ENCODE measurements at places on chromosomes 1 and 21. TPM values are rescaled to one million over a fixed set of nuclear protein-coding genes. Genes with fewer than 3 reads are reported as not detected.

DNA sequence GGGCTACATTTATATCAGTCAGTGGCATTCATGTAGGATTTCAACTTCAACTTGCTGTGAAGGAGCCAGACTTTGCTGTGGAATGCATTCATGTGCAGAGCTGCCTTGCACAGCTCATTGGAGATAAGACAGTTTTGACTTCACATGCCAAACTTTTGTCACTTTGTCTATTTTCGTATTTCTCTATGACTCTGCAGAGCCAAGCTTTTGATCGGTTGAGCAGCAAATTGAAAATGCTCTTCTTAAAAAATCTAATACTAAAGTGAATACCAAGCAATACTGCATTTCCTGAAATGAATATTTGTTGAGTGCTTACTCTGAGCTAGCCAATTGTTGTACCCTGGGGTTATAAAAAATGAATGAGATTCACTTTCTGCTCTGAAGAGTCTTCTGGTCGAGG lies 388.7 kb downstream of the ST6GALNAC3 start:
- H3K27ac ChIP-seq, result no peak overlapping the region
- H3K27me3 ChIP-seq, result no peaks in the 10 kb centered on the region
- H3K36me3 ChIP-seq, result no peaks in the 10 kb centered on the region
- no peaks in the 10 kb centered on the region for H3K4me1 ChIP-seq
- no peak for DNase-seq
- no peak overlapping the region for H3K4me3 ChIP-seq

The ALX3 gene
- not detected for total RNA-seq

- no peaks in the 10 kb centered on the region for H3K4me1 ChIP-seq
- no peak overlapping the region for H3K4me3 ChIP-seq
Measured at GRCh38 chr1:183385340-183386144, 32.6 kb downstream of the NMNAT2 start.

DNA sequence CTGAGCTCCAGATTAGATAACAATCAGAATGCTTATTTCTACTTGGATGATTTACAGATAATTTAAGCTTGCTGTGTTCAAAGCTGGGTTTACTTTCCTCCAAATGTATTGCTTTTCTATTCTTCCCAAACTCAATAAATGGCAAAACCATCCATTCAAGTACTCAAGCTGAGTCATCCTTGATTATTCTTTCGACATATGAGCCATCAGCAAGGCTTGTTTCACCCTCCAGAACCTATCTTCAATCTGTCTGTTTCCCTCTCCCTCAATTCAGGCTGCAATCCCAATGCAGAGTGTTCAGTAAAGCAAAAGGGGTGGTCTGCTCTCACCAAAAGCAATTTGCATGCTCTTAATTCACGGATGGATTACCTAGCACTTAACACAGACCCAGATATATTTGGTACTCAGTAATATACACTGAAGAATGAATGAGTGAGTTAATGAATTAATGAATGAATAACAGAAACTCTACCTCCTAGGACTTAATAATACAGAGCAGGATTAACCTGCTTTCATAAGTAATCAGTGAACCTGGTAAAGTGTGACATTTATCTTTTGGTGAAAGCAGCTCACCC lies 41.9 kb downstream of the DDR2 start:
- peak overlapping the region; percentile 55 for H3K27ac ChIP-seq
- no peaks in the 10 kb centered on the region for H3K27me3 ChIP-seq
- H3K36me3 ChIP-seq, result no peaks in the 10 kb centered on the region
- H3K4me1 ChIP-seq, result peaks cover 82% of the 10 kb centered on the region

- no peaks in the 10 kb centered on the region for H3K4me1 ChIP-seq
- H3K27me3 ChIP-seq, result no peaks in the 10 kb centered on the region
- no peaks in the 10 kb centered on the region for H3K36me3 ChIP-seq
- DNase-seq, result peak; percentile 46
- no peak overlapping the region for H3K4me3 ChIP-seq
- H3K27ac ChIP-seq, result no peak overlapping the region
Measured at GRCh38 chr1:159866905-159867663, 4.6 kb upstream of the VSIG8 start.

- peaks cover 75% of the 10 kb centered on the region for H3K36me3 ChIP-seq
- no peak for DNase-seq
- H3K4me1 ChIP-seq, result peaks cover 14% of the 10 kb centered on the region
- no peak overlapping the region for H3K27ac ChIP-seq
- H3K4me3 ChIP-seq, result no peak overlapping the region
Measured at GRCh38 chr1:153746174-153746573, 18.3 kb downstream of the INTS3 start.

The MYOM3 gene
- total RNA-seq, result 0.18 TPM

The CD247 gene
- total RNA-seq, result 0.33 TPM

- H3K27ac ChIP-seq, result no peak overlapping the region
- H3K4me3 ChIP-seq, result no peak overlapping the region
- no peak for DNase-seq
- H3K36me3 ChIP-seq, result no peaks in the 10 kb centered on the region
- no peaks in the 10 kb centered on the region for H3K4me1 ChIP-seq
Measured at GRCh38 chr21:42683371-42684108, 30.1 kb downstream of the PDE9A start.

DNA sequence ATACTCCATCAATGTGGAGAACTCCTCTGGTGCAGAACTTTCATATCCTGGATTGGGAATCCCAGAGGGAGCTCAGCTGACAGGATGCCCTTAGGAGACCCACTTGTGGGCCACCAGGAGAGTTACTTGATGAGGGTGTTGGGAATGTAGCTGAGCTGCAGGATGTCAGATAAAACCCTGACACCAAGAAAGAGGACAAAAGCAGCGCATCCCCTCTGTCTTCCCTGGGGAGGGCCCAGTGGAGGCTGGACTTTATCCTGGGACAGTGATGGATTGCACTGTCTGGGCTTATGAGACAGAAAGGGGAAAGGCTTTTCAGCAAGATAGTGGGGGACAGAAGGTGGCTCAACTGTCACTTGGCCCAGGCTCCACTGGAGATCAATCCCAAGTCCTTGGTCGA lies 88.1 kb upstream of the BCAR3 start:
- no peak overlapping the region for H3K27ac ChIP-seq
- H3K36me3 ChIP-seq, result no peaks in the 10 kb centered on the region
- no peaks in the 10 kb centered on the region for H3K27me3 ChIP-seq
- DNase-seq, result no peak

The OVAAL gene
- not detected for total RNA-seq

DNA sequence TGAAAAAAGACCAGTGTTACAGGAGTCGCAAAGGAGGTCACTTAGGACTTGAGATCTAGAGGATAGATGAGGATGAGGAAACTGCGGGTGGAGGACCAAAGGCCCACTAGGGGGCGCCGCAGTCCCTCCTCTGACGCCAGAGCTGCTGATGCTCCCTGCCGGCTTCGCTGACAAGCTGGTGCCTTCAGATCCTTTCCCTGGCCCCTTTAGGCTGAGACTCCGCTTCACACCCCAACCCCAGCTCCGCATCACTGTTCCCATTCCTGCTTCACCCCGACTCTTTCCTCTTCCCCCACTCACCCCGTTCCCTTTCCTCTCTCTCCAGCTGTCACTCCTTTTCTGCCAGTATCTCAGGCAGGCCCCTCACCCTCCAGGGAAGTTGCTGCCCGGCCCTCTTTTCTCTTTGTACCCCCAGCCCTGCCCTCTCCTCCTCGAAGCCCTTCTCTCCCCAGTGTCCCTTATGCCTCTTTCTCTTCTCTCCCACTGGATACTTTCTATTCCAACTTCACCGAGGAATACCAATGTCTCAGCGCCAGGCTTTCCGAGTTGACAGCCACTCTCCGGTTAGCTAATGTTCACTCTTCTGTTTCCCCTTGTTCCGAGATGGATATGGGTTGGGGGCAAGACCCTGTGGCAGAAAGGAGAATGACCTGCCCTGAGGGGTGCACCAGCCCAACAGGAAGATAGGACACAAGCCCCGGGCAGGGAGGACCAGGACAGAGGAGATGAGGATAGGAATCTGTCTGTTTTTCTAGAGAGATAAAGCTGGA lies 4.5 kb downstream of the KCNJ9 start:
- H3K36me3 ChIP-seq, result no peaks in the 10 kb centered on the region
- H3K4me3 ChIP-seq, result no peak overlapping the region
- H3K27ac ChIP-seq, result no peak overlapping the region
- peaks cover 21% of the 10 kb centered on the region for H3K27me3 ChIP-seq
- DNase-seq, result peak; percentile 78

GRCh38 chr1:207336559-207337467 lies 15.3 kb downstream of the CD55 start:
- H3K27ac ChIP-seq, result peak overlapping the region; percentile 7
- H3K4me1 ChIP-seq, result peaks cover 13% of the 10 kb centered on the region
- H3K27me3 ChIP-seq, result no peaks in the 10 kb centered on the region
- peaks cover 37% of the 10 kb centered on the region for H3K36me3 ChIP-seq

GRCh38 chr1:4021974-4022268 lies 121.8 kb upstream of the C1orf174 start:
- DNase-seq, result no peak
- no peak overlapping the region for H3K27ac ChIP-seq
- H3K4me3 ChIP-seq, result no peak overlapping the region
- no peaks in the 10 kb centered on the region for H3K4me1 ChIP-seq
- H3K36me3 ChIP-seq, result no peaks in the 10 kb centered on the region

DNA sequence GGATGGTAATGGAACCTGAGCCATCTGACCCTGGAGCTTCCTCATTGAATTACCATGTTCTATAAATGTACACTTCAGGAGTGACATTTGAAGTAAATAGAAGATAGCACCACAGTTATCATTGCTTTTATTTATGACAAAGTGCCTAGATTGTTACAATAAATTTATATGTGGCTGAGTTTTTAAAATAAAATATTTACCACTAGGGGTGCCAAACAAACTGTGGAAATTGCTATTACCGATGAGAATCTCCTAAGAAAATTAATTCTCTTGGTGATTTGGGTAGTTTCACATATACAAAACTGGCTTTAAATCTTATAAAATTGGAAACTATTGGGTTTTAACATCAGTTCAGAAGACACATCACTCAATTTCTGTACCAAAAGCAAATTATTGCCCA lies 1.4 kb upstream of the TNR start:
- H3K27me3 ChIP-seq, result no peaks in the 10 kb centered on the region
- no peaks in the 10 kb centered on the region for H3K36me3 ChIP-seq
- H3K4me3 ChIP-seq, result no peak overlapping the region
- H3K4me1 ChIP-seq, result no peaks in the 10 kb centered on the region

The SPRR4 gene
- not detected for total RNA-seq

DNA sequence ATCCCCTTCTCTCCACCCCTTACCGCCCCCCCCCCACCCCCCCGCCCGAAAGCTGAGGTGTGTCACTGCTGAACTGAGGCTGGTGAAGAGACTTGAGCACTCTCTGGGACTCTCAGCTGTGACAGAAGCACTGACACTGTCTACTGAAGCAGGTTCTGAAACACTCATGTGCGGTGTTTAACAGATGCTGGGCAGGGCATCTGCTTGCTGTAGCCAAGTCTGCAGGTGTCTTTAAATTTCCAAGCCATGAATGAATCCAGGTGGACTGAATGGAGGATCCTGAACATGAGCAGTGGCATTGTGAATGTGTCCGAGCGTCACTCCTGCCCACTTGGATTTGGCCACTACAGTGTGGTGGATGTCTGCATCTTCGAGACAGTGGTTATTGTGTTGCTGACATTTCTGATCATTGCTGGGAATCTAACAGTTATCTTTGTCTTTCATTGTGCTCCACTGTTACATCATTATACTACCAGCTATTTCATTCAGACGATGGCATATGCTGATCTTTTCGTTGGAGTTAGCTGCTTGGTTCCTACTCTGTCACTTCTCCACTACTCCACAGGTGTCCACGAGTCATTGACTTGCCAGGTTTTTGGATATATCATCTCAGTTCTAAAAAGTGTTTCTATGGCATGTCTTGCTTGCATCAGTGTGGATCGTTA lies at the start of gene GPR52:
Gene GPR52 (plus strand): TSS at position 99 of the 665 bp plus-strand sequence. CDS start 148 bp downstream, at position 247.
- H3K36me3 ChIP-seq, result no peaks in the 10 kb centered on the region
- no peaks in the 10 kb centered on the region for H3K4me1 ChIP-seq
- no peak within 1 kb of the TSS for H3K27ac ChIP-seq
- H3K4me3 ChIP-seq, result no peak within 1 kb of the TSS
- DNase-seq, result no peak

DNA sequence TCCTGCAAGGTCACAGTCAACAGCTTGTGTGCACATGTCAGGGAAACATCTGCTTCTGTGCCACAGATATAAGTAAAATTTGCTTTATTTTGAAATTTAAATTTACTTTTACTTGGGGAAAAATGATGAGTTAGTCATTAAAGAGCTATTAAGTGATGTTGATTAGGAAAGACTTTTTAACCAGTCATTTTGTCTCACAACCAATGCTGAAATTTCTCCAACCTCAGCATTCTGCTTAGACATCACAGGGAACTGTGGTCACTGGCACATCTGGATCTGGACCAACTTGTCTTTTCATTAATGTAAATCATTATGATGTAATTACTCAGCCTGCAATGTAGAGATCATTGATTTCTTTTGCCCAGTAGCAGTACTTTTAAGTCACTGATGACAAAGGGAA lies 301.0 kb downstream of the TTLL7 start:
- H3K4me3 ChIP-seq, result no peak overlapping the region
- no peaks in the 10 kb centered on the region for H3K27me3 ChIP-seq
- no peak for DNase-seq

DNA sequence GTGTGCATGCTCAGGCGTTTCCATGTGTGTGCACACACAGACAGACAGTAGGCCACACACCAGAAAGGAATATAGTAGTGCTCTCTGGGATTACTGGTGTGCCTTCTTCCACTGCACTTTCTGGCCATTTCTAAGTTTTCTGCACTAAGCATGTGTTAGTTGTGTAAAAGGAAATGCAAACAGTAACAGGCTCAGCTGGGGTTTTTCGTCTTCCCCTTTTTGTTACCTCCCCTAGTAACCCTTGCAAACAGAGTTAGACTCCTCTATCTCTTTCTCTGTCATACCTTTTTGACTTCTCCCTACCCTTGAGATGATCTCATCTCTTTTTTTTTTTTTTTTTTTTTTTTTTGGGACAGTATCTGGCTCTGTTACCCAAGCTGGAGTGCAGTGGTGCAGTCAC lies 196.3 kb downstream of the SDCCAG8 start:
- H3K27ac ChIP-seq, result no peak overlapping the region

DNA sequence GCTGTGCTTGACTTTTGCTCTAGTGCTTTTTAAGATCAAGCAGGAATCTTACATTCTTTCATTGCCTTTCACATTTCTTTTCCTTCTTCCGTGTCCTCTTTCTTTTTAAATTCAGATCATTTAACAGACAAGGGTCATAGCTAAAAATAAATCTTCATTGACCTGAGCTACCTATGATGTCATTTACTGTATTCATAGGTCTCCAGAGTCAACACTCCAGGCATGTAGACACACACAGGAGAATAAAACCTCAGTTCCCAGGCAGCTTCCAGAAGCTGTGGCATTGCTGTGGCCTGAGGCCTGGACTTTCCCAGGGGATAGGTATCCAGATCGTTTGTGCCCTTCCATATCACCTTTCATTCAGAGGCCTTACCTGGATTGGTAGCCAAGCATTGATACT lies 38.5 kb upstream of the ENAH start:
- no peak overlapping the region for H3K27ac ChIP-seq
- H3K4me1 ChIP-seq, result peaks cover 8% of the 10 kb centered on the region
- DNase-seq, result no peak
- no peaks in the 10 kb centered on the region for H3K27me3 ChIP-seq
